ENCODE measurements at places on chromosomes 11 and 22. TPM values are rescaled to one million over a fixed set of nuclear protein-coding genes. Genes with fewer than 3 reads are reported as not detected.
A peak's percentile ranks its signal among the peaks of the same experiment; 100 is the strongest.

The DEFB131B gene
- total RNA-seq: not detected

The ACR gene
- 1.8 TPM for total RNA-seq

The SYTL2 gene
- total RNA-seq: 42.9 TPM

The OR52I2 gene
- total RNA-seq: not detected

DNA sequence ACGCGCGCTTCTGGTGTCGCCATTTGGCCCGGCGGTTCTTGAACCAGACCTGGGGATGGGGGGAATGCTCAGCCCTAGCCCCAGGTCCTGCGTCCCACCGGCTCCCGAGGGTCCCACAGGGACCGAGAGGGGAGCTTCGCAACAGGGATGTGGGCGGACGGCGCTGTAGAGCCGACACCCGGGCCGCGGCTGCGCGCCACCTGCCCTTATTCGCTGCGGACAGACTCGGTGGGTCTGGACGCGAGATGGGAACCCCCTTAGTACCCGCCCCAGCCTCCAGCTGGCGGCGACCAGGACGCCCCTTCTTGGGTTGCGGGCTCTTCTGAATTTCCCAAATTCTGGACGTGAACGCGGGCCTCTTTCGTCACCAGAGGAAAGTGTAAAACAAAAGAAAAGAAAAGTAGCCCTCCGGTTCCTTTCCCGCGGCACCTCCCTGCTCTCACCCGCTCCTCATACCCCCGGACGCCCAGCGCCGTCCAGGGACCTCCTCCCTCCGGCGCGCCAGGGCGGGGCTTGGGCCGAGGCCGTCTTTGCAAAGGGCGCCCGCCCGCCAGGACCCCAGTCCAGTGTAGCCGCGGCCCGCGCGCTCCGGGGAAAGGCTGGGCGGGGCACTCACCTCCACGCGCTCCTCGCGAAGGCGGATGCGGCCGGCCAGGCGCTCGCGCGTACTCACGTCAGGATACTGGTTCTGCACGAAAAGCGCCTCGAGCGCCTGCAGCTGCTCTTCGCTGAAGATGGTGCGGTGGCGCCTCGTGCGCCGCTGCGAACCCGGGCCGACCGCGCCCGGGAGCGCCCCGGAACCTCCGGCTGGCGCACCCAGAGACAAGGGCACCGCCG is 827 bp downstream of the GSC2 start:
- DNase-seq: no peak

GRCh38 chr11:62574363-62575071 is 826 bp upstream of the EEF1G start:
- peak; percentile 81 for DNase-seq

DNA sequence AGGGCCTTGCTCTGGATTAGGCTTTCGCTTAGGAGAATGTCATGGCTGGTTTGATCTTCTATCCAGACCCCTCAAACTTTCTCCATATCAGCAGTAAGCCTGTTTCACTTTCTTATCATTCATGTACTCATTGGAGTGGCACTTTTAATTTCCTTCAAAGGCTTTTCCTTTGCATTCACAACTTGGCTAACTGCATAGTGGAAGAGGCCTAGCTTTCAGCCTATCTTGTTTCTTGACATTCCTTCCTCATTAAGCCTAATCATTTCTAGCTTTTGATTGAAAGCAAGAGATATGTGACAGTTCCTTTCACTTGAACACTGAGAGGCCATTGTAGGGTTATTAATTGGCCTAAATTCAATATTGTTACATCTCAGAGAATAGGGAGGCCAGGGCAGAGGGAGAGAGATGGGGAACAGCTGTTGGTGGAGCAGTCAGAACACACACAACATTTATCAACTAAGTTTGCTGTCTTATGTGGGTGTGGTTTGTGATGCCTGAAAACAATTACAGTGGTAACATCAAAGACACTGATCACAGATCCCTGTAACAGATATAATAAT is 37.7 kb upstream of the APOBEC3A start:
- DNase-seq: no peak

DNA sequence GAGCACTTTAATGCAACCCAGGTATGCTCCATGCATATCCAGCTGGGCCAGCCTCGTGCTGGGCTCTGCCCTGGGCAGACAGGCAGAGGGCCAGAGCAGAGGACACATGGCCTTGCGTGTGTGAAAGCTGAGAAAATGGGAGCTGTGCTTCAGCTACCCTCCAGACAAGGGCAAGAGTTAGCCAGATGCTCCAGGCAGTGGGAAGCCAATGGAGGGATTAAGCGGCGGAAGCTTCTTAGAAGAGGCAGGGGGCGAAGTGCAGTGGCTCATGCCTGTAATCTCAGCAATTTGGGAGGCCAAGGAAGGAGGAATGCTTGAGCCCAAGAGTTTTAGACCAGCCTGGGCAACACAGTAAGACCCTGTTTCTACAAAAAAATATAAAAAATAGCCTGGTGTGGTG is 9.8 kb upstream of the ARHGEF17 start:
- peak; percentile 17 for DNase-seq

GRCh38 chr11:61174273-61174672 is 13.0 kb upstream of the VPS37C start:
- no peak for DNase-seq

DNA sequence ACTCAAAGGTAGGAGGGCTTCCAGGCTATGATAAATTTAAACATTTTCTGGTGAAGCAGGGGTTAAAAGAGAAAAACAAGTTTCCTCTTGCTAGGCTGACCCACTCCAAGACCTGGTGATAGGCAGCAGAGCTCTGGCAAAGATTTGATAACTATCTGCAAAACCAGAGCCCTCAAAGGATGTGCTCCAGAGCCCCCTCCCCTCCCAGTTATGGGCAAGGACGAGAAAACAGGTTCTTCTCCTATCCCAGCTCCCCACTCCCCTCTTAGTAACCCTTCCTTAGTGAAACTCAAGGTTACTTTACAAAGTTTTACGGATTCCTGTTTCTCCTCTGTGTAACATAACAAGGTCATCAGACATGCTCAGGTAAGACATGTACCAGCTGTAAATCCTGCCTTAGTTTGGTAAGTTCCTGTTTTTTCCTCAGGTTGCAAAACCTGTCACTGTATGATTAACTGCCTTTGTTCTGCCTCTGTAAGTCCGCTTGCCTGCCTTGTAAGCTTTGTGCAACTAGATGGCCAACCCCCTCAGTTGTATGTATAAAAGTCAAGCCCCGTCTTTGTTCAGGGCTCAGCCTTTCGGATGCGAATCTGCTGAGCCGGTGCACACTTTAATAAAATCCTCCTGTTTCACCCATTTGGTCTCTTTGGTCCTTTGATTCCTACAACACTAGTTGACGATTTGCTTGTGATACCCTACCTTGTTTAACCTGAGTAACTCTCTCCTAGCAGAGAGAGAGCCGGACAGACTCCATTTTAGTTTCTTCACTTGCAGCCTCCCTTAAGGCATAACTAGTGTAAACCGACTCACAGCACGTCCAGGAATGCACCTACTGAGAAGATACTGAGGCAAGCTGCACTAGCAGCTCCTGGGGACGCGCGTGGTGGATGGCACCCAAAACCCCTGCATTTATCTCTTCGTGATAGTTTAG is 13.9 kb downstream of the APOBEC3H start:
- DNase-seq: peak; percentile 21

GRCh38 chr22:23536821-23537345 is 43.2 kb downstream of the IGLL1 start:
- DNase-seq: peak; percentile 31

DNA sequence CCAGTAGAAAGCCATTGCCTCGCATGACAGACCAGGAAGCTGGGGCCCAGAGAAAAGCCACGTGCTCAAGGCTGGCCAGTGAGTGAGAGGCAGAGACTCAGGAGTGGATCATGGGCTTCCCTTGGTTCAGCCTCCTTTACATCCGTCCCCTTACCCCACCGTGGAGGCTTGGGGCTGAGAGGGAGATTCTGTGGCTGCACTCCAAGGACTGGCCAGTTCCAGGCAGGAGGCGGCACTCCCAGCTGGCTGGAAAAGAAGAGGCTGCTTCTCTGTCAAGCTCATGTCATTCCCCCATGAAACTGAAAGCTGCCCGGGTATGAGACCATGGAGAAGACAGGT is 6.6 kb upstream of the ASCL2 start:
- DNase-seq: no peak

GRCh38 chr11:68813773-68814172 is 27.9 kb downstream of the CPT1A start:
- no peak for DNase-seq

- DNase-seq: no peak
Measured at GRCh38 chr11:40029391-40029790, 1430.1 kb downstream of the LRRC4C start.

GRCh38 chr22:24289741-24290163 is 19.1 kb downstream of the SPECC1L start:
- DNase-seq: no peak

DNA sequence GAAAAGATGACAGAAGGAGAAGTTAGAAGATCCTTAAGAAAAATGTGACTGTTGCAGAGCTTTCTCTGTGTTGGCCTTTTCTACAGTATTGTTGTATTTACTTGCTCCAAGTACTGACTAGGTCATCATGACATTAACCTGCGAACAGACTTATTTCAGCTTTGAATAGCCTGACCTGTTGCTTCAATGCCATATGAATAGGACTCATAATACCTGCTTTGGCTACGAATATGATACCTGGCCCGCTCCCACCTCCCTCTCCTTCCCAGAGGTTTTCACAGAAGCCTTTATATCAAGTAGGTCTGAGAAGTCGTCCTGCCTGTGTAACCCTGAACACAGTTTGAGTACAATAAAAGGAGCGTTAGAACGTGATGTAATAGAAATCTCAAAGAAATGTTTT is 169.6 kb upstream of the PGR start:
- DNase-seq: no peak

DNA sequence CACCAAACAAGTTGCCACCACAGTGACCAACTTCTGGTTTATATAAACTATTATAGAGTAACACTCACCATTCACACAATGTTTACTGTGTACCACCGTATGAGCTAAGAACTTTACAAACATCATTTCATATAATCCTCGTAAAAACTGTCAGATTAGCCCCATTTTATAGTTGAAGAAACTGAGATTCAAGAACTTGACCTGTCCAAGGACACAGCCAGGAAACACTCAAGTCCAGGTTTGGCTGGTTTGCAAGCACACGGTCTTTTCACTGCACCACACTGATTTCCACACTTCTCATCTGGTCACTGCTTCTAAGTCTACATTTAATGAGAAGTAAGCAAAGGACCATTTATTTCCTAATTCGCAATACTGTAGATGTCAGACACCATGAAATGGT is 3.7 kb downstream of the MORC2 start:
- no peak for DNase-seq

DNA sequence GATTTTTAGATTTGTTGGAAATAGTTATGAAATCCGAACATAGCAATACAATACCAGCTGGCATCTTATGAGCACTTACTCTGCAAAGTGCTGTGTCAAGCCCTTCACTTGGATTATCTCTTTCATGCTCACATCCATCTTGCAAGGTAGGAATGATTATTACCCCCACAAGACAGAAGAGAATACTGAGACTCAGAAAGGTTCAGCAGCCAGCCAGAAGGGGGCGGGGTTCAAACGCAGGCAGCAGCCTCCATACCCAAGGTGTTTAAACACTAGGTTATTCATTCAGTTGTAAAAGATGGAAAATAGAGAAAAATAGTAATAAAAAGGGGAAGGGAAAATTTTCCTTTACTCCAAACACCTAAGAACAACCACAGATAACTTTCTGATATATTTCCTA is 158.5 kb downstream of the CCDC34 start:
- no peak for DNase-seq

DNA sequence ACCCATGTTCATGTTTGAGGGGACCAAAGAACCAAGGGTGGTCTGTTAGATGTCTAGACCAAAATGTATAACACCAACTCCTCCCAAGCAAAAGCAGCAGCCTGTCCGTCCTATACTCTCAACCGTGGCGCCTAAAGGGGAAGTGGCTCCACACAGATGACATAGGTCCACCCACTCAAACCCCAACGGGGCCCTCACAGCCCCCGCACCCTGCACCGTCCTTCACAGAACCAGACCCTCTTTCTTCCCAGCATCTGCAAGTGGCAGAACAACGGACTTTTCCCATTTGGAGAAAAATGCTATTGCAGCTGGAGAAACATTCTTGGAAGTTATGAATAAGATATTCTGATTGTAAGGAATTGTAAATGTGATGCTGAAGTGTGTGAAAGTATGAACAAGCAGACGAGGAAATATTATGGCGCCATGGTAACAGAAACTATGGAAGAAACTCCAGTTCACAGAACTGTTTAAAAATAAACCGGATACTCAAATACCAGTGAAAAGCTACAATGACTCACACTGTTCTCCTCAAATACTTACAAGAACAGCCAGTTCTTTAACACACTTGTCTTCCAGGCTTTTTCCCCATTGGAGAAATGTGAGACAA is 76.5 kb upstream of the ARFGAP3 start:
- peak; percentile 80 for DNase-seq

GRCh38 chr11:59261150-59261549 is 48.4 kb upstream of the MPEG1 start:
- DNase-seq: no peak

- DNase-seq: no peak
Measured at GRCh38 chr22:24400726-24401596, 26.4 kb upstream of the ADORA2A start.

DNA sequence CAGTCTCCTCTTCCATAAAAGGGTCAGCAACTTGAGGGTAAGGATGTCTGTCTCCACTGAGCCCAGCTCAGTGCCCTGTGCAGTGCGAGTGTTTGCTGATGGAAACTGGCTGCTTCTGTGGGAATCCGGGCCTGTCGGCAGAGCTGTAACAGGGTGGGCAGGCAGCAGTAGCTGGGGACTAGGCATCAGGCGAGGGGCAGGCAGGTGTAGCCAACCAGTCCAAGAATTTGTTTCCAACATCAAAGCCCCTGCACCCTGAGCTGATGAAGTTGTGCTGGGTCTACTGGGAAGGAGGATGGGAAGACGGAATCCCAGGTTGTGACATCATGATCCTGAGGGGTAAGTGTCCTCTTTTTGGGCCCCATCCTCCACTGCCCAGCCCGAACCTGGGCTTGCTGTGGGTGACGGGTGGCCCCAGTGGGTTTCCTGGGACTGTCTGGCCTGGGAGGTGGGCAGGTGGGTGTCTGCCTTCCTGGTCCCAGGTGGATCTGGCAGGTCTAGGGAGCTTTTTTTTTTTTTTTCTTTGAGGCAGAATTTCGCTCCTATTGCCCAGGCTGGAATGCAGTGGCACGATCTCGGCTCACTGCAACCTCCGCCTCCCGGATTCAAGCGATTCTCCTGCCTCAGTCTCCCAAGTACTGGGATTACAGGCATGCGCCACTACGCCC is 11.0 kb downstream of the SLC29A2 start:
- peak; percentile 65 for DNase-seq

- no peak for DNase-seq
Measured at GRCh38 chr11:11952036-11952435, 56.4 kb downstream of the DKK3 start.

- no peak for DNase-seq
Measured at GRCh38 chr11:121714351-121714750, 261.6 kb upstream of the SORL1-AS1 start.

- DNase-seq: no peak
Measured at GRCh38 chr11:2805388-2806056, 80.1 kb downstream of the CDKN1C start.

Measured in aorta (tissue), 5 donors.